Tibial nerve (tissue), 4 donors: ENCODE measurements at places on chromosomes 7 and 10. TPM values are rescaled to one million over a fixed set of nuclear protein-coding genes. Genes with fewer than 3 reads are reported as not detected.

KLF14 gene
- total RNA-seq, result not detected

GRCh38 chr7:36565792-36566356, 158.4 kb downstream of the AOAH start:
- DNase-seq, result no peak

DNA sequence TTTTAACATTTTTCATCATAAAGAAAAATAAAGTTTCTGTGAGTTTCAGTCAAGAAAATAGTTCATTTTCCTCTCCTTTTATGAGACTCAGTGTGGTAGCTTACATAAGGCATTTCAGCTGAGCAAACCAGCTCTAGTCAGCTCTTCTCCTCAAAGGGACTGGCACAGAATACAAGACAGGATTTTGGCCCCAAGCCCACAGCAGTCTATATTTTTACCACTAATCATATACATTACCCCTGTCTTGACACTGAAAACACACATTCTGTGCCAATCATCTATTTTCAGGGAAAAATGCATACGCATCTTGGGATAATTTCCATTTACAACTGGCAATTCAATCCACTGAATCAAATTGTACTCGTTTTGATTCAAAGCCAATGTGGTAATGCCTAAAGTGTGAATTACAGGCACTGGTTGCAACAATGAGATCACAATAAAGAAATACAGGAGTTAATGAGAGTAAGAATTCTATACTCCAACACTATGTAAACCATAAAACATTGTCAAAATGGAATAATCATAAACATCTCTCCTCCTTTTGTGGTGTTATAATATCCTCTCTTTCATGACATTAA, 186.4 kb downstream of the CACNA2D1 start:
- no peak for DNase-seq

GRCh38 chr7:125338110-125338509, 408.5 kb upstream of the POT1 start:
- DNase-seq, result no peak

ZNF273 gene
- total RNA-seq, result 12.2 TPM

HOXA5 gene
- 14.9 TPM for total RNA-seq

DNA sequence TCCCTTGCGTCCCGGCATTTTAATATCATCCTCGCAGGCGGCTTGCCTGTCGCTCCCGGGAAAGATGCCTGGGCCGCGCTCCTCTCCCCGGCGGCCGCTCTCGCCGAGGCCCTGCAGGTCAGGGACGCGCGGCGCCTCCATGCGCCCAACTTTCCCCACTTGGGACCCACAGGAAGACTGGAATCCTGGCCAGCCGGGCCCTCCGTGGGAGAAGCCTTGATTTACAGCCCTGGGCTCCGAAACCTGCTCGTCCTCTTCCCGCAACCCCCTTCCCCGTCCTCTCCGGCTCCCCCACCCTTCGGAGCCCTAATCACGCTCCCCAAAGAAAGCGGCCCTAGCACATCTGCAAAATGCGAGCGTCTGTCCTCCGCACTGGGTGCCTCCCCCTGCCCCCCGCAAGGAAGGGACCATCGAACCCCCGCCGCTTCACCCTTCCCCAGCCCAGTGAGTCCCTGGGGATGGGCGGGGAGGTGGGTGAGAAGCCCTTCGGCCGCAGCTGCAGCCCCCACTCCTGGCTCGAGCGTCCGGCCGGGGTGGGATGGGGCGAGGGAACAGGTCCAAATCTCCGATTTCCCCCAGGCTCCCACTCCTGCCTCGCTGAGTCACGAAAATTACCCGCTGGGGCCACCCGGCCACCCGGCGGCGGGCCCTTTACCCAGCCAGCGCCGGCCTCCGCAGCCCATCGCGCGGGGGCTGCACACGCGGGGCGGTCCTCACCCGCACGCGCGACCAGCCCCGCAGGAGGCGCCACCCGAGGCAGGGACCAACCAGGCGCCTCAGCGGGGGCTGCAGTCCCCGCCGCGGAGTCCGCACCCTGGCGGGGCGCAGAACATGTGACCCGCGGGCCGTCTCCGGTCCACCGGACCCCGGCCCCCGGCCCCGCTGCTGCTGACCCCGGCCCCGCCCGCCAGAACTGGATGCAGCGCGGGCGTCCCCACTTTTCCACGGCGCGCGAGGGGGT, 695 bp downstream of the HSPA12A start:
- no peak for DNase-seq

MCM10 gene
- 0.22 TPM for total RNA-seq

KLF6 gene
- 200 TPM for total RNA-seq

TMEM236 gene
- 1.8 TPM for total RNA-seq

DNA sequence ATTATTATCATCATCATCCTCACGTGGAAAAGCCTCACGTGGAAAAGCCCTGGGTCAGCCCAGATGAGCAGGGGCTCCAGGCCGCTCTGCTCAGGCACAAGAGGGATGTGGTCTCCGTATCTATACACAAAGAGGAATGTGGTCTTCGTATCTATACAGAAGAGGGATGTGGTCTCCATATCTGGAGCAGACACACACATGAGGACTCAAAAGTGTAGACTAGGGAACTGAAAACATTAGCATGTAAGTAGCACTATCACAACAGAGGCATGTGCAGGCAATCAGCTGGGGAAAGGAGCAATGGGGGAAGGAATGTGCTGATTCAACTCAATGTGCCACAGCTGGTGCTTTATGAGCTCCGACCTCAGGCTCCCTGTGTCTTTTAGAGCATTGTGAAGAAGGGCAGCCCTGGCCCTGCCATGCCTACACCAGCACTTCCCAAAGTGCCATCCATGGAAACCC, 86.5 kb downstream of the PLXNA4 start:
- no peak for DNase-seq

GPER1 gene
- 12.4 TPM for total RNA-seq

- DNase-seq, result no peak
These were observed 86.5 kb downstream of the PROSER2 start for GRCh38 chr10:11909618-11910017.

- DNase-seq, result no peak
These were observed 47.6 kb downstream of the AKAP9 start for GRCh38 chr7:91988213-91988612.

DNA sequence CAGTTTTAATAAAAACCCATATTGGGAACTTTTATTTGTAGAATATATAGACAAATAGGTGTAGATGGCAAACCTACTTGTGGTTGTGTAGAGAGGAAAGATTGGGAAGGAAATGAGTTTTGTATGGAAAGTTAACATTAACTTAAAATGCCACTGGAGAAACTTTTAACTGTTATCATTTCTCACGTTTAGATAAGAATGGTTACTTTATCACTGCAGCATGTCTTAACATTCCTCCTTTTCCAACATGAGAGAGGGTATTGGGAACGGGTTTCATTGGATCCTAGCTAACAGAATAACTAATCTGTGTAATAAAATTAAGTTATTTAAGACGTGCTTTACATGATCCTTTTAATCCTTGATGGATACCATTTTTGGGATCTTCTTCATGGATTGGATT, 1.8 kb downstream of the LUC7L2 start:
- no peak for DNase-seq

EPO gene
- total RNA-seq, result not detected

GRCh38 chr7:94882891-94883290, 24.5 kb upstream of the PPP1R9A start:
- no peak for DNase-seq

- peak; percentile 61 for DNase-seq
These were observed 40.8 kb downstream of the HK1 start for GRCh38 chr10:69318867-69319727.

DNA sequence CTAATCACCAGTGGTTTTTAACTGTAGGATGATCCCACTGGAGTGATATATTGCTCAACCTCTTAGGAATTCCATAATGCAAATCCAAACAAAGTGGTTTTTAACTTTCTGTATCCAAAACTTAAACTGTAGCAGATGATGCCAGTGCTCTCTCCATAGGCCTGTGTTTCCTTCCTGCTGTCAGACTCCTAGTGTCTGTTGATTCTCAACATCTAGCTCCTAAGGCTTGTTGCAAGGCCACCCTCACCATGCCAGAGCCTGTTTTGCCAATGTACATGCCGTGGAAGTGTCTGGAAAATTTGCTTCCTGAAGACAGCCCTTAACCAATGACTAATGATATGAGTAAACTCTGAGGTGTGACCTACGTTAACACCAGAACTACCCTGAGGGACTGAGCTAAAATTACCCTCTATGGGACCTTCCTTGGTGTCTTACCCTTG, 39.3 kb downstream of the C1GALT1 start:
- DNase-seq, result no peak

UCMA gene
- not detected for total RNA-seq

- DNase-seq, result no peak
These were observed 12.3 kb upstream of the IFT22 start for GRCh38 chr7:101333912-101334311.

RHOBTB1 gene
- total RNA-seq, result 5.9 TPM

NCF1 gene
- total RNA-seq, result 3.5 TPM

PLPP4 gene
- not detected for total RNA-seq

TSC22D4 gene
- total RNA-seq, result 216 TPM

GPRIN2 gene
- 2.1 TPM for total RNA-seq

DNA sequence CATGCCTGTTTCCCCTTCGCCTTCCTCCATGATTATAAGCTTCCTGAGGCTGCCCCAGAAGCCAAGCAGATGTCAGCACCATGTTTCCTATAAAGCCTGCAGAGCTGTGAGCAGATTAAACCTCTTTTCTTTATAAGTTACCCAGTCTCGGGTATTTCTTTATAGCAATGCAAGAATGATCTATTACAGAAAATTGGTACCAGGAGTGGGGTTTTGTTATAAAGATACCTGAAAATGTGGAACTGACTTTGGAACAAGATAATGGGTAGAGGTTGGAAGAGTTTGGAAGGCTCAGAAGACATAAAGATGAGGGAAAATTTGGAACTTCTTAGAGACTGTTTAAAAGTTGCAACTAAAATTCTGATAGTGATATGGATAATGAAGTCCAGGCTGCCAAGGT, 4.8 kb upstream of the RSU1 start:
- DNase-seq, result no peak

- DNase-seq, result no peak
These were observed 196.8 kb upstream of the POT1 start for GRCh38 chr7:125126376-125126775.

DNA sequence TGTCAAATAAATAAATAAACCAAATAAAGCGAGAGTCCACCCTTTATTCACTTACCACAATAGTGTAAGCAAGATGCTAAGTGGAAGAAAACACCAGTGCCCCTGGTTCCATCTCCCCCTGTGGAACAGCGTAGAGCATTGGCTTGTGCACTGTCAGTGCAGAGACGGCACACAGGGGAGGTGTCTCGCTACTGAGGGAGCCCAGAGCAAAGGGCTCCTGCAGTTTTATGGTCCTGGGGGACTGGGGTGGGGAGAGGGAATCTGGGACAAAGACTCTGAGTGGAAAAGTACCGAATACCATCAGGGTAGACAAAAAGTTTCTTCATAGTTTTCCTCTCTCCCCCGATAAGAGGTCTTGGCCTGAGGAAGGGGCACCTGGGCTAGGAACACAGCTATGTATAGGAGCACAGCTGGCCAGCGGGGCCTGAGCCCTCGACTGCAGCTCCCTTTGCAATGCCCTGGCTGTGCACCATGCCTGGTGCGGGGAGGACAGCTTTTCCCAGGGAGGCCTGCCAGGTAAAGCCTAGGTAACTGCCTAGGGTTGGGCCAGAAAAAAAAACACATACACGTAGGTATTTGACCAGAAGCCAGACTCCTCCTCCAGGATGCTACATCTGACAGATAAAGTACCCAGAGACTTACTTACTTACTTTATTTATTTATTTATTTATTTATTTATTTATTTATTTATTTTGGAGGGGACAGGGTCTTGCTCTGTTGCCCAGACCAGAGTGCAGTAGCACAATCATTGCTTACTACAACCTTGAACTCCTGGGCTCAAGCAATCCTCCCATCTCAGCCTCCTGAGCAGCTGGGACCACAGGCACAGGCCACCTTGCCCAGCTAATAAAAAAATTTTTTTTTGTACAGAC, 88.8 kb upstream of the KIF5B start:
- DNase-seq, result no peak

DNA sequence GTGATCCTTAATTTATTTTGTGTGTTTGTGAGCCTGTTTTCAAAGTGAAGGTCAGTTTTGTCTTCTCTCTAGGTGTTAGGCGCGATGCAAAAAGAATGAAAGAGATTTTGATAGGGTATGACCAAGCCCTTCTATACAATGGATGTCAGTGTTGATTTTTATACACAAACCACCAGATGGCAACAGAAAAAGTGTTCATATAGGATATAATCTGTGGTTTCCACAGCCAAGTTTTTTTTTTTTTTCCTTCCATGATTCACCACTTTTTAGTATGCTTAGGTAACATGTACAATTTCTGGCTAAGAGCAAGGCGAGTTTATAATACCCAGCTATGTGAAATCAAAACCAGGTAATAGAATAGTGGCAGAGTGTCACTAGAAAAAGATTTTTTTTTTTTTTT, 8.1 kb downstream of the SDK1 start:
- DNase-seq, result no peak

SCART1 gene
- total RNA-seq, result 5.0 TPM

FGFR2 gene
- 8.4 TPM for total RNA-seq

PWWP2B gene
- total RNA-seq, result 14.3 TPM

GRCh38 chr7:23161482-23161881, 20.4 kb upstream of the NUP42 start:
- no peak for DNase-seq

- DNase-seq, result no peak
These were observed 150.3 kb upstream of the FAM20C start for GRCh38 chr7:41917-42565.

- no peak for DNase-seq
These were observed 138.0 kb downstream of the ZFAND4 start for GRCh38 chr10:45534572-45534971.

DNA sequence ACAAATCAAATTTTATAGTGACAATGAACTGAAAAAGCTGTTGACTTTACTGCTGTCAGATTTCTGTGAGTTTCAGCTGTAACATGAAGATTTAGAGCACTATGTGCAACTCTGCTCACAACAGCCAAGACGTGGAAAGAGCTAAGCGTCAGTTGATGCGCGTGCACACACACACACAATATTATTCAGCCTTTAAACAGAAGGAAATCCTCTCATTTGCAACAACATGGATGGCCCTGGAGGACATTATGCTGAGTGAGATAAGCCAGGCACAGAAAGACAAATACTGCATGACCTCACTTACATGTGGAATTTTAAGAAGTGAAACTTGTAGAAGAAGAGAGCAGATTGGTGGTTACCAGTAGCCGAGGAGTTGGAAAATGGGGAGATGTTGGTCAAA, 82.8 kb upstream of the FRMD4A start:
- no peak for DNase-seq

DNA sequence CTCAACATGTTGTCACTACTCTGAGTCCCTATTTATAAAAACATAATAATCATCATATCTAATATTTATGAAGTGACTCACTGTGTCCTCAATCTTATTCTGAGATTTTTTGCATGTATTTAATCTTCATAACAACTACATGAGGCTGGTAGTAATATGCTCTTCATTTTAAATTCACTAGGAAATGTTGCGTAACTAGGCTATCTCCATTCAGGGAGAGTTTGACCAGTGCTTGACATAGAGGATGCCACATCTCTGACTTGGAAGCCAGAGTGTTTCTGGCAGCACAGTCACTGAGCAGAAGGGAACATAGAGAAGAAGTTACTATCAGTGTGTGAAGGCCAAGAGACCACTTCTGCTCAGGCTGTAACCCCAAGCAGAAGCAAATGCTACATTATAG, 88.9 kb downstream of the FAM13C start:
- DNase-seq, result no peak

- DNase-seq, result no peak
These were observed 48.1 kb upstream of the SEPTIN7 start for GRCh38 chr7:35752742-35753141.

- no peak for DNase-seq
These were observed 7.7 kb downstream of the SLC37A3 start for GRCh38 chr7:140390466-140391190.

GRCh38 chr7:55135462-55135861, 116.6 kb downstream of the EGFR start:
- no peak for DNase-seq

- no peak for DNase-seq
These were observed 245.2 kb downstream of the DOCK4 start for GRCh38 chr7:111960984-111961383.

CACNB2 gene
- 6.6 TPM for total RNA-seq
